ENCODE measurements at places on chromosomes 1 and 21. TPM values are rescaled to one million over a fixed set of nuclear protein-coding genes. Genes with fewer than 3 reads are reported as not detected.
A peak's percentile ranks its signal among the peaks of the same experiment; 100 is the strongest.

Gene IL19
- not detected for total RNA-seq

Gene DISC1
- total RNA-seq: 13.1 TPM

Gene XCL2
- not detected for total RNA-seq

Gene KIF21B
- 4.7 TPM for total RNA-seq

Gene FCRL4
- not detected for total RNA-seq

Gene EDN2
- not detected for total RNA-seq

Gene CR1L
- not detected for total RNA-seq

Gene MIXL1
- total RNA-seq: not detected

Gene DPT
- 60.7 TPM for total RNA-seq

Gene POLR3C
- 23.4 TPM for total RNA-seq

Gene CD164L2
- not detected for total RNA-seq

Gene SELE
- total RNA-seq: 28.8 TPM

Gene TRIM17
- total RNA-seq: 0.56 TPM

Gene WLS
- 73.9 TPM for total RNA-seq

DNA sequence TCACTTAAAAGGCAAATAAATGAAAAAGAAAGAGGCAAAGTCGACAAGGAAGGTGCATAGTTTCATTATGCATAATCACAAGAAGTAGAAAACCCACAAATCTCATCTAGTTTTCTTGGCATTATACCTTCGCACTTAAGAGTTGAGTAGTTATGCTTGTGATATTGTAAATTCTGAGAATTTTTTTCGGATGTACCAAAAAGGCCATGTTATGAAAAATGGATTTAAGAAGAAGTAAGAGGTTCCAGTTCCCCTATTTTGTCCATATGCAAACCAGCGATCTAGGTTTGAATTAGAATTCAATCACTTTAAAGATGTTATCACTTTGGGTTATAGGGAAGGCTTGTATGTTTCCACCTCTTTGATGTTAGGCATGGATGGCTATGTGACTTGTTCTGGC lies 7.9 kb upstream of the ERICH3 start:
- no peaks in the 10 kb centered on the region for H3K36me3 ChIP-seq
- no peak overlapping the region for H3K27ac ChIP-seq
- H3K27me3 ChIP-seq: no peaks in the 10 kb centered on the region

GRCh38 chr1:178946855-178947676 lies 76.2 kb upstream of the ANGPTL1 start:
- H3K4me3 ChIP-seq: no peak overlapping the region

DNA sequence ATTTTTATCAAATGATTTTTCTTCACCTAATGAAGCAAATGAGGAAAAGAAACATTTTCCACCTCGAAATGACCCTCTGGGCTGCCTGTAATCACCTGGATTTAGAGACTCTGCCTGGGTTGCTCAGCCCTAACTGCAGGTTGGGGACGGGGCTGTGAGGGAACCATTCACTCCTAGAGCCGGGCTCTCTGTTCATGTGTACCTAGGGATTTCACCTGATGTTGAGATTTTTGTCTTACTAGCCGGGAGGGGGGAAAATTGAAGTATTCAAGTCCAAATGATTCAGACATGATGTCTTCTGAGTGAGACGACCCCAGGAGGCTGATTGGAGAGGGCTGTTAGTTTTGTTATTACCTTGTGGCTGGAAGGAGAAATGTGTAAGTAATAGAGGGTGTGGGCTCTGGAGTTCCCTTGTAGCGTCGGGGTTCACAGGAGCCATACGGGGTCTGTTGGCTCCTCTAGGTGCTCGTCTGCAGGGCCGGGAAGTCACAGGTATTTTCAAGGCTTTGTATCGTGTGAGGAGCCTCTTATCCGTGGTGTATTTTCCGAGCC lies 42.3 kb upstream of the PWP2 start:
- DNase-seq: no peak
- H3K4me3 ChIP-seq: no peak overlapping the region
- peaks cover 28% of the 10 kb centered on the region for H3K36me3 ChIP-seq
- no peak overlapping the region for H3K27ac ChIP-seq
- no peaks in the 10 kb centered on the region for H3K4me1 ChIP-seq
- H3K27me3 ChIP-seq: no peaks in the 10 kb centered on the region

DNA sequence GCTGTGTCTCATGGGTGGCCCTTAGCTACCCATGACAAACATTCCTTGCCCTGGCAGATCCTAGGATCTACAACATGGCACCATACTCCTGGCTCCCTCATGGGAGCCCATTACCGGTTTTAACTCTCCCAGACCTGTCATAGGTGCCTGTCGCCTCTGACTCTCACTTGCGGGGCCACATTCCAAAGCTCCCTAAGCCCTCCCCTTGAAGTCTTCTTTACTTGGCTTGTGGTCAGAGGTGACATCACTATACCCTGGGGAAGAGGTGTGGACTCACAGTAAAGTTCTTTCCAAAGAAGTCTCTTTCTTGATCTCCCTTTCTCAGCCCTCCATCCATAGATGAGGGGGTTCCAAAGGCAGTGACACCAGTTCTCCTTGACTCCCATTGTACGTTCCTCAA lies 5.4 kb upstream of the SLAMF9 start:
- no peaks in the 10 kb centered on the region for H3K36me3 ChIP-seq
- no peaks in the 10 kb centered on the region for H3K27me3 ChIP-seq
- DNase-seq: no peak
- no peaks in the 10 kb centered on the region for H3K4me1 ChIP-seq
- no peak overlapping the region for H3K27ac ChIP-seq

GRCh38 chr1:56525489-56526041 lies 53.8 kb downstream of the PLPP3 start:
- H3K4me3 ChIP-seq: no peak overlapping the region
- peaks cover 11% of the 10 kb centered on the region for H3K36me3 ChIP-seq
- H3K4me1 ChIP-seq: peaks cover 20% of the 10 kb centered on the region
- H3K27ac ChIP-seq: no peak overlapping the region
- no peaks in the 10 kb centered on the region for H3K27me3 ChIP-seq
- DNase-seq: no peak

DNA sequence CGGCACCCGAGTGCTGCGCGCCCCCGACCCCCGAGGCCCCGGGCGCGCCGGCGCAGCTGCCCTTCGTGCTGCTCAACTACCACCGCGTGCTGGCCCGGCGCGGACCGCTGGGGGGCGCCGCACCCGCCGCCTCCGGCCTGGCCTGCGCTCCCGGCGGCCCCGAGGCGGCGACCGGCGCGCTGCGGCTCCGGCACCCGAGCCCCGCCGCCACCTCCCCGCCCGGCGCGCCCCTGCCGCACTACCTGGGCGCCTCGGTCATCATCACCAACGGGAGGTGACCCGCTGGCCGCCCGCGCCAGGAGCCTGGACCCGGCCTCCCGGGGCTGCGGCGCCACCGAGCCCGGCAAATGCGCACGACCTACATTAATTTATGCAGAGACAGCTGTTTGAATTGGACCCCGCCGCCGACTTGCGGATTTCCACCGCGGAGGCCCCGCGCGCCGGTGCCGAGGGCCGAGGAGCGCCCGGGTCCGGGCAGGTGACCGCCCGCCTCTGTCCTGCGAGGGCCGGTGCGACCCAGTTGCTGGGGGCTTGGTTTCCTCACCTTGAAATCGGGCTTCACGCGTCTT lies 49.0 kb downstream of the SIM2 start:
- no peak overlapping the region for H3K27ac ChIP-seq
- H3K36me3 ChIP-seq: no peaks in the 10 kb centered on the region
- no peaks in the 10 kb centered on the region for H3K4me1 ChIP-seq
- H3K27me3 ChIP-seq: peaks cover 3% of the 10 kb centered on the region

DNA sequence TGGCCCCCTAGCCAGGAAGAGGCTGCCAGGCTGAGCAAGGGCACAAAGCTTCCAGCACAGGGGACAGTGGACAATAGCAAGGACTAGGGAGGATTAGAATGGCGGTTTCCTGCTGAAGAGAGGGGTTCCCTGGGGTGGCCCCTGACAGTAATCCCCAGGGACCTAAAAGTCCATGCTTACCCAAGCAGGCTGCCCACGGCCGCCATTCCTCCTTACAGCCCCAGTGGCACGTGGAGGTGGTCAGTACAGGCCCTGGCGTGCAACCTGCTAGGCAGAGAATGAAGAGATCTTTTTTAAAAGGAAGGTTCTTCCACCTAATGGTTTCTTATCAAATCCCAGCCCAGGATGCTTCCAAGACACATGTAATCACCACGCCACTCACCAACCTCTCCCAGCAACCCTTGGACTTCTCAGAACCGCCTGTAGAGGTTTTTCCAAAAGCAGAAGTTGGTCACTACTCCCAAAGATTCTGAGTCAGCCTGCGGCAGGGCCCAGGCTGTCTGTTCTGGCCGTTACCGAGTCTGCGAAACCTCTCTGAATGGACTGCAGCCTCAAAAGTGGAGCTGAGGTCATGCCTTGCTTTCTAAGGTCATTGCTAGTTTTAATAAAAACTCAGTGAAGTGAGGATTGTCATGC lies 926 bp downstream of the MRPL55 start:
- H3K36me3 ChIP-seq: peaks cover 10% of the 10 kb centered on the region
- H3K27ac ChIP-seq: peak overlapping the region; percentile 76
- H3K27me3 ChIP-seq: no peaks in the 10 kb centered on the region
- H3K4me1 ChIP-seq: peaks cover 35% of the 10 kb centered on the region
- DNase-seq: no peak
- H3K4me3 ChIP-seq: peak overlapping the region; percentile 93

GRCh38 chr1:157739229-157739901 lies 37.6 kb downstream of the FCRL2 start:
- H3K4me1 ChIP-seq: no peaks in the 10 kb centered on the region
- no peak overlapping the region for H3K27ac ChIP-seq
- H3K4me3 ChIP-seq: no peak overlapping the region
- H3K36me3 ChIP-seq: no peaks in the 10 kb centered on the region

DNA sequence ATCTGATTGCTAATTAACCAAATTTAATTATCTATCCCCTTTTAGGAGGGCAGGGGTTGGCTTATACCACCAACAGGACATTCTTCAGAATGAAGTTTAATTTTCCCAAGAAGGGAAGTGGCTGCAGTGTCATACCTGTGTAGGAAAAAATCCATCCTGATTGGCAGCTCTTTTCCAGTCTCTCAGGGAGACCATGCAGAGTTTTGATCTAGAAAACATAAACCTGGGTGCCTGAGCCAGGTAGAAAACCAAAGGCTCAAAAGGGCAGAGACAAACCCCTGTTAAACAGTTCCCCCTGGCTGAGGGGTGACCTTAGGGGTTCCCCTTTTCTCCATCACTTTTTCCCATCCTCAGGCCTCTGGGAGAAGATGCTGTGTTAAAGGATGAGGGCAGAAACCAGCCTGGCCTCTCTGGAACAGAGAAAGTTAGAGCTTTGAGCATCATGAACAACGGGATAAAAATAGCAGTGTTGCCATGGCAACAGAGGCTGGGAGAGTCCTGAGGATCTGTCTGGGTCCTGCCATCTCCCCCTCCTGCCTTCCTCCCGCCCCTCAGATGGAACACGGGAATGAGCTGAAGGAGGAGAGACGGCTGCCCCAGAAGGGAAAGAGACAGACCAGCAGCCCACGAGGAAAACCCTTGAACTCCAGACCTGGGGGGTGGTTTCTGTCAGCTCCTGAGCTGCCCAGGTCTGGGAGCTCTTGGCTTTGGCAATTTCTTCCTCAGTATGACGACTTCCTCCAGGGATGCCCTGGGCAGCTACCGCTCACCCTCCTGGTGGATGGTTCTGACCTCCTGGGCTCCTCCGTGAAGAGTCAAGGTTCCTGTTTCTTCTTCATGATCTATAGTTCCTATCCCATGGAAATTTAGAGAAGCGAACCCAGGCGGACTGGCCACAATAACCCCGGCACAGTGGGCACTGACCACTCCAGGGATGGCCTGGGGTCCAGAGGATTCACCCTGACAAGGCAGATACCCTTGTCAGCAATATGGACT lies 14.0 kb upstream of the LEMD1 start:
- H3K27me3 ChIP-seq: no peaks in the 10 kb centered on the region
- no peak for DNase-seq
- H3K4me3 ChIP-seq: no peak overlapping the region
- no peaks in the 10 kb centered on the region for H3K36me3 ChIP-seq
- no peak overlapping the region for H3K27ac ChIP-seq

GRCh38 chr1:40276122-40276521 lies 18.1 kb downstream of the ZMPSTE24 start:
- no peaks in the 10 kb centered on the region for H3K27me3 ChIP-seq
- no peak for DNase-seq
- no peak overlapping the region for H3K4me3 ChIP-seq
- no peak overlapping the region for H3K27ac ChIP-seq

- H3K36me3 ChIP-seq: peaks cover 76% of the 10 kb centered on the region
- no peak overlapping the region for H3K4me3 ChIP-seq
- H3K27me3 ChIP-seq: no peaks in the 10 kb centered on the region
- H3K4me1 ChIP-seq: peaks cover 3% of the 10 kb centered on the region
- no peak for DNase-seq
- H3K27ac ChIP-seq: no peak overlapping the region
Observed at GRCh38 chr1:31694069-31694963, 9.5 kb downstream of the COL16A1 start.

GRCh38 chr1:205711105-205712048 lies 31.1 kb upstream of the SLC45A3 start:
- peak; percentile 70 for DNase-seq
- H3K36me3 ChIP-seq: peaks cover 5% of the 10 kb centered on the region
- H3K27me3 ChIP-seq: no peaks in the 10 kb centered on the region
- H3K4me3 ChIP-seq: no peak overlapping the region

- H3K36me3 ChIP-seq: no peaks in the 10 kb centered on the region
- H3K27me3 ChIP-seq: no peaks in the 10 kb centered on the region
- H3K27ac ChIP-seq: no peak overlapping the region
- no peak overlapping the region for H3K4me3 ChIP-seq
- peaks cover 11% of the 10 kb centered on the region for H3K4me1 ChIP-seq
Observed at GRCh38 chr1:76153841-76154205, 79.3 kb downstream of the ST6GALNAC3 start.

- no peak overlapping the region for H3K4me3 ChIP-seq
- no peak for DNase-seq
- no peak overlapping the region for H3K27ac ChIP-seq
- H3K4me1 ChIP-seq: no peaks in the 10 kb centered on the region
- no peaks in the 10 kb centered on the region for H3K36me3 ChIP-seq
Observed at GRCh38 chr1:157494093-157494492, 58.2 kb downstream of the FCRL5 start.

GRCh38 chr1:245880754-245881403 lies 626.2 kb downstream of the SMYD3 start:
- H3K4me1 ChIP-seq: peaks cover under 1% of the 10 kb centered on the region
- no peak overlapping the region for H3K4me3 ChIP-seq
- no peak for DNase-seq
- H3K27me3 ChIP-seq: no peaks in the 10 kb centered on the region
- no peak overlapping the region for H3K27ac ChIP-seq

Measured in thoracic aorta (tissue), 2 donors.